Pancreas (tissue), 10 donors: ENCODE measurements at places on chromosomes 5 and 9. TPM values are rescaled to one million over a fixed set of nuclear protein-coding genes. Genes with fewer than 3 reads are reported as not detected.

CDH6 gene
- total RNA-seq: 9.2 TPM

GRCh38 chr5:90626493-90626892 lies 67.9 kb downstream of the ADGRV1 start:
- H3K27me3 ChIP-seq: no peaks in the 10 kb centered on the region
- no peaks in the 10 kb centered on the region for H3K36me3 ChIP-seq
- no peaks in the 10 kb centered on the region for H3K4me1 ChIP-seq
- no peak for DNase-seq
- no peak overlapping the region for H3K4me3 ChIP-seq

DNA sequence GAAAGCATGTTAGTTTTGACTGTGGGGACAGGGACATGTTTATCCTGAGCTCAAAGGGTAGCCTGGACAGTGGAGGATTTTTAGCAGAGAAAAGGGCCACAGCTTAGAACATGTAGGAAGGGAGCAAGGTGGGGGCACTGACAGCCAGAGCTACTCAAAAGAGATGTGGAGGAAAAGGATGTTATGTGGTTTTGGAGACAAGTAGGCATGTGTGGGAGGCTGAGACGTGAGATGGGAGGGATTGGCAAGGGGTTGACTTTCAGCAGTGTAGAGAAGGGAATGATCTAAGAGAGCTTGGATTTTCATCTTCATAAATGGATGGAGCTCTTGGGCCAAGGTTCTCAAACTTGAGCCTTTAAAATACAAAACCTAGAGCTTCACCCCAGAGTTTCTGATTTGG lies 24.0 kb downstream of the SYK start:
- H3K27me3 ChIP-seq: no peaks in the 10 kb centered on the region
- no peak overlapping the region for H3K27ac ChIP-seq
- DNase-seq: no peak
- H3K4me1 ChIP-seq: no peaks in the 10 kb centered on the region

DNA sequence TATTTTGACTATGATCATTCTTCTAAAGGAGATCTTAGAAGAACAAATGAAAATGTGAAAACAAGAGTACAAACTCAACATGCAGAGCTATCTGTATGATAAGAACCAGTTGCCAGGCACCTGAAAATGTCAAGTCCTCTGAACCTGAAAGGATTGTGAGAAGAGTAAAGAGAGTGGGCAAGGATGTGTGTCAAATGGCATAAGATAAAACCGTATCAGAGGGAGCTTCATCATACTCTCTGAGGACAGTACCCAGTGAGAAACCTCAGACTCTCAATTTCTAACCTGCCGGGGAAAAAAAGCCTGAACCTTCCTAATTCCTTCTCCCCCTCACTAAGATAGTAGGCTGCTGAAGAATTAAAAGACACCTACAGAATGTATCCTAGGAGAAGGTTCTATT lies 6.8 kb downstream of the ETF1 start:
- H3K4me1 ChIP-seq: peaks cover 13% of the 10 kb centered on the region
- H3K4me3 ChIP-seq: no peak overlapping the region
- no peak for DNase-seq
- no peaks in the 10 kb centered on the region for H3K36me3 ChIP-seq

GRCh38 chr5:44246986-44247385 lies 142.2 kb downstream of the FGF10 start:
- no peak overlapping the region for H3K27ac ChIP-seq
- no peaks in the 10 kb centered on the region for H3K27me3 ChIP-seq
- no peak overlapping the region for H3K4me3 ChIP-seq
- H3K36me3 ChIP-seq: no peaks in the 10 kb centered on the region
- DNase-seq: no peak

DNA sequence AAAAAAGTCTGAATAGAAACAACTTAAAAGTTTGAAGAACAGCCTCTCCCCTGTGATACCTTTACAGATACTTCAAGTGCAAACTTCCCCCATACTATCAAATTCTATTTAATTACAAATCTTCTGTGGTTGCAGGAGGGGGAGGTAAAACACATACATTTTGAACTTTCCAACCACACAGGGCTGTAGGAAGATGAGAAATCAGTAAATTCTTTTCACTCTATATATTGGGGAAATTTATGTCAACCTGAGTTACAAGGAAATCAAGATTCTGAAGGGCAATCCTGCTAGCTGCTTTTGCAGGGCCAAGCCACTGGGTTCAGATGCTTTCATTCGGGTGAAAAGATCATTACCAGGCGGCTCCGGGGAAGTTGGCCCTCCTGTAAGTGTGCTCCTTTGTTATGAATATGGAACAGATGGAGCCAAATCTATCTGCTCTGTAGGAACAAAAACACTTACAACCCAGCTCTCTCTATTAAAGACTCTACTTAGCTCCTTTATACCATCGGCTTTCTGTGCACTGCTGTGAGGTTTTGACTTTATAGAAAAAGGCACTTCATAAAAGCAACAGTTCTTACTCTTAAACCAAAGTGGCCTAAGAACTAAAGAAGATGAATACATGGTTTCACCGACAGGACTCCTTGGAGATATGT lies 269.1 kb downstream of the EFNA5 start:
- H3K27ac ChIP-seq: no peak overlapping the region
- no peaks in the 10 kb centered on the region for H3K27me3 ChIP-seq
- no peak overlapping the region for H3K4me3 ChIP-seq
- H3K36me3 ChIP-seq: no peaks in the 10 kb centered on the region

DNA sequence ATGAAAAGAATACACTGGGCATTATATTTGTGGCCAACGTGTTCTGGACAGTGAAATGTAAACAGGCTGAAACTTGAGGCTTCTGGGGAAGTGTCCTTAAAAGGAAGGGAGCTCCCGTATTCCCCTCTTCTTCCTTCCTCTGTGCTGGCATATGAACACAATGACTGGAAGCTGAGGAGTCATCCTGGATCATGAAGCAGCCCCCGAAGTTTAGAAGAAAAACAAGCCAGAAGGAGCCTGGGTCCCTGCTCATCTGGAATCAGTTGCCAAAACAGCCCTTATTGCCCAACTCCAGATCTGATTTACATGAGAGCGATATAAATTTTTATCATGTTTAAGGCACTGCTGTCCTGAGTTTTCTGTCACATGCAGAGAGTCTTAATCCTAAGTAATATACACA lies 65.4 kb upstream of the SLC1A1 start:
- no peaks in the 10 kb centered on the region for H3K27me3 ChIP-seq
- no peak for DNase-seq
- H3K4me3 ChIP-seq: no peak overlapping the region
- H3K36me3 ChIP-seq: no peaks in the 10 kb centered on the region
- no peak overlapping the region for H3K27ac ChIP-seq
- H3K4me1 ChIP-seq: no peaks in the 10 kb centered on the region

ADGRD2 gene
- not detected for total RNA-seq

DNA sequence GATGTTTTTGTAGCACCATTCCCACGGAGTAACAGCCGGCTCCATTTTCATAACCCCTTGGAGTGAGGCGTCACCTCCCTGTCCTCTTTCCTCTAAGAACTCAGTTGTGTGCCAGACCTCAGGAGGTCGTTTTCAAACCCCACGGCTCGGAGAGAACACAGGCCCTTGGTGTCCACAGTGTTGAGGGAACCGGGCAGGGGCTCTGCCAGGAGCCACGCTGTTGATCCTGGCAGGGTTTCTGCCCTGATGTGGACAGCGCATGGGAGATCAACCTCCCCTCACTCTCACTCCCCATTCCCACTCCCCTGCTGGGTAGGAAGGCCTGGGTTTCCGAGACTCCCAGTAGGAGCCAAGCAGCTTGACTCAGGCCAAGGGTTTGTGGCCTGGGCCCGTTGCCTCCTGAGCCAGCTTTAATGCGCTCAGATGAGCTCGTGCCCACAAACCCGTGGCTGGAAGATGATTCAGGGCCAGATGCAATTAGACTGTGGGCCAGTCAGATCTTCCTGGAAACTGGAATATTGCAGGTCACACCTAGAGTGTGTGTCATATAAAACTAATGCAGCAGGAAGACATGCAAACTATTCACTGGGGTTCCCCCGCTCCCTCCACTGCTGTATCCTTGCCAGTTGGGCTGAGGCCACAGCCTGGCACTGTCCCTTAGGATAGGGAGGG lies 133.4 kb downstream of the SLC12A2 start:
- DNase-seq: no peak
- H3K4me1 ChIP-seq: no peaks in the 10 kb centered on the region
- no peaks in the 10 kb centered on the region for H3K36me3 ChIP-seq
- no peak overlapping the region for H3K27ac ChIP-seq

PCDHB16 gene
- total RNA-seq: 0.98 TPM

DNA sequence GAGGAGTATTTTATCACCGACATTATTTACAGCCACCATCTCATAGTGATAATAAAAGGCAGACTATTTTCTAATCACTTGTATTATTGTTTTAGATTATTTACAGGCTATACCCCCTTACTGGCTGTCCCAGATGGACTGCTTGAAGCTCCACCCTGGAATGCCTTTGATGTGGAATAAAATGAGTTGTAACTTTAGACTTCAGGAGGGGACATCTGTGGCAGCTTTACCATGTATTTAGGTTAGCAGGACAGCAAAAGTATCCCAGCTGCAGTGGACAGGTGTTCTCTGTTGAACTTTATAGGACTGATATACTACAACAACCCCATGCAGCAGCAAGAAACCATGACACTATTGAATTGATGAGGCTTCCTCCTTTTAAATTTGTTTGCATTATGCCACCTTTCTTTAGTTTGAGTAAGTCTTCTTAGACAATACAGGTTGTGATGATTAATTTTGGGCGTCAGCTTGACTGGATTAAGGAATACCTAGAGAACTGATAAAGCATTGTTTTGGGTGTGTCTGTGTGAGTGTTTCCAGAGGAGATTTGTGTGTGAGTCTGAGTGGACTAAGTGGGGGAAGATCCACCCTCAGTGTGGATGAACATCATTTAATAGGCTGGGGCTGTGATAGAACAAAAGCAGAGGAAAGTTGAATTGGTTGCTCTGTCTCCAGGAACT lies 29.2 kb upstream of the C9orf57 start:
- H3K27me3 ChIP-seq: no peaks in the 10 kb centered on the region
- no peak for DNase-seq
- H3K27ac ChIP-seq: no peak overlapping the region

DNA sequence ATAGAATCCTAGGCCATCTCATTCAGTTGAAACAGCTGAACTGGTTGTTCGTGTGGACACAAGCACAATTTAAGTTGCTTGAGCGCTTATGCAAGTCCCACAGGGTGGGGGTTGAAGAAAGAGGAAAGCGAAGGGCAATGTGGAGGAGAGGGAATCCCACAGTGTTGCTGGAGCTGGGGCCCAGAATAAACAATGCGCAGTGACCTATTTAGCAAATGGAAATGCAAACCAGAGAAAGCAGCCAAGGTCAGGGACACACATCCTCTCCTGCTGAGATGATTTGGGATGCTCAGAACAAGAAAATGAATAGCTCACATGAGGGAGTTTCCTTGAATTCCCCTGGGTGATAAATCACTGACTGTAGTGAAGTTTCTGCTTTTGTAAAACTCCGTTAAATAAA lies 838.3 kb downstream of the TLE4 start:
- H3K27ac ChIP-seq: no peak overlapping the region
- H3K36me3 ChIP-seq: no peaks in the 10 kb centered on the region
- H3K4me1 ChIP-seq: no peaks in the 10 kb centered on the region
- no peak for DNase-seq

DNA sequence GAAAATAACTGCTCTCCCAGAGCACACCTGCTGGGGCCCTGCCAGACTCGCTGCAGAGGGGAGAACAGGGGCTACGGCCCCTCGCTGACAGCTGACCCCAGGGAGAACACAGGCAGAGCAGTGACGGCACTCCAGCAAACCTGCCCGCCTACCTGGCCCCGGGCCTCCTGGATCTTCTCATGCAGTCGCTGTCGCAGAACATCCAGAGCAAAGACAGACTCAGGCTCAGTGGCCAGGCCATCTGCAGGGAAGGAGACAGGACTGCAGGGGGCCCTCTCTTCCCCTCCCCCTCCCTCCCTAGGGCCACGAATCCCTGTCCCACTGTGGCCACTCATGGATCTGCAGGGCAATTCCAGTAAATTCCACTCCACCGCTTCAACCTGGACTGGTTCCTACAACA lies 2.4 kb downstream of the SURF6 start:
- DNase-seq: no peak
- H3K27ac ChIP-seq: no peak overlapping the region
- no peak overlapping the region for H3K4me3 ChIP-seq
- H3K4me1 ChIP-seq: peaks cover 8% of the 10 kb centered on the region
- no peaks in the 10 kb centered on the region for H3K27me3 ChIP-seq

GRCh38 chr5:38601133-38601862 lies 44.9 kb upstream of the LIFR start:
- H3K36me3 ChIP-seq: no peaks in the 10 kb centered on the region
- peaks cover 12% of the 10 kb centered on the region for H3K4me1 ChIP-seq
- H3K27me3 ChIP-seq: no peaks in the 10 kb centered on the region
- H3K27ac ChIP-seq: no peak overlapping the region
- H3K4me3 ChIP-seq: no peak overlapping the region
- no peak for DNase-seq

- no peak overlapping the region for H3K27ac ChIP-seq
- no peak for DNase-seq
- no peaks in the 10 kb centered on the region for H3K27me3 ChIP-seq
- H3K4me3 ChIP-seq: no peak overlapping the region
- no peaks in the 10 kb centered on the region for H3K36me3 ChIP-seq
Observed at GRCh38 chr5:109697339-109697738, 7.6 kb downstream of the MAN2A1 start.

DNA sequence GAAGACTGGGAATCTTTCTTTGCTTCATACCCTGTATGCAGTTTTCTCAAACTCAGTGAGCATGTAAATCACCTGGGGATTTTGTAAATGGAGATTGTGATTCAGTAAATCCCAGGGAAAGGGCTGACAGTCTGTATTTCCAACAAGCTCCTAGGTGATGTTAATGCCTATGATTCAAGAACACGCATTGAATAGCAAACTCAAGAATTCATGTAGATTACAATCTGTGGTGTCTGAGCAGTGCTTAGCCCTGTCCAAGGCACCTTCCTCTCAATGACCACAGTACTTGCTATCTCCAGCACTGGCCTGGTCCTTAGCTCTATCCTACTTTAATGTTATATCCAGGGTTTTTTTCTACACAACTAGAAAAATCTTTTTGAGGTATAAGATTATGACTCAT lies 721.4 kb upstream of the MEF2C start:
- no peak overlapping the region for H3K27ac ChIP-seq
- no peaks in the 10 kb centered on the region for H3K27me3 ChIP-seq
- H3K4me3 ChIP-seq: no peak overlapping the region
- H3K36me3 ChIP-seq: no peaks in the 10 kb centered on the region
- DNase-seq: no peak

GRCh38 chr5:176817841-176818377 lies 7.5 kb downstream of the UNC5A start:
- no peaks in the 10 kb centered on the region for H3K4me1 ChIP-seq
- no peak for DNase-seq
- no peaks in the 10 kb centered on the region for H3K36me3 ChIP-seq
- H3K27ac ChIP-seq: no peak overlapping the region

- H3K4me1 ChIP-seq: no peaks in the 10 kb centered on the region
- no peaks in the 10 kb centered on the region for H3K36me3 ChIP-seq
- no peak overlapping the region for H3K4me3 ChIP-seq
- no peak overlapping the region for H3K27ac ChIP-seq
Observed at GRCh38 chr9:12091865-12092527, 601.2 kb upstream of the TYRP1 start.

- no peaks in the 10 kb centered on the region for H3K27me3 ChIP-seq
- no peak for DNase-seq
- no peak overlapping the region for H3K4me3 ChIP-seq
- no peaks in the 10 kb centered on the region for H3K4me1 ChIP-seq
- no peaks in the 10 kb centered on the region for H3K36me3 ChIP-seq
Observed at GRCh38 chr5:35030426-35031100, 17.2 kb downstream of the AGXT2 start.
